ENCODE measurements at places on chromosomes 13 and 19. TPM values are rescaled to one million over a fixed set of nuclear protein-coding genes. Genes with fewer than 3 reads are reported as not detected.

DNA sequence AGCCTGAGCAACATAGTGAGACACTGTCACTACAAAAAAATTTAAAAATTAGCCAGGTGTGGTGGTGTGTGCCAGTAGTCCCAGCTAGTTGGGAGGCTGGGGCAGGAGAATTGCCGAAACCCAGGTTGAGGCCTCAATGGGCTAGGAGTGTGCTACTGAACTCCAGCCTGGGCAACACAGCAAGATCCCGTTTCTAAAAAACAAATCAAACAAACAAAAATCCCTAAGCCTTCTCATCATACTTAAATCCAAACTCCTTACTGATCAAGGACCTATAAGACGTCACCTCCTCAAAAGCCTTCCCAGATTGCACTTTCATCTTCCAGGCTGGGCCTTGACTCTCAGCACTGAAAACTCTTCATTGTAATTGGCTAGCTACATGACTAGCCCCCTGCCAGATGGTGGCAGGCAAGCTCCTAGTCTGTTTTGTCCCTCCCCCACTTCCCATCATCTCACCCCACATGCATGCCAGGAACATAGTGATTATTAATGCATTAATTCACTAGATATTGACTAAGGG lies 17.5 kb upstream of the NANOS3 start:
- H3K36me3 ChIP-seq: no peaks in the 10 kb centered on the region
- H3K4me1 ChIP-seq: peaks cover 43% of the 10 kb centered on the region
- H3K27me3 ChIP-seq: no peaks in the 10 kb centered on the region
- peak overlapping the region; percentile 61 for H3K27ac ChIP-seq
- H3K4me3 ChIP-seq: 0 out of 2 replicates have a peak overlapping the region, but pooled peaks have one; percentile 36
- DNase-seq: peak; percentile 42

GFY gene
- total RNA-seq: not detected

DNA sequence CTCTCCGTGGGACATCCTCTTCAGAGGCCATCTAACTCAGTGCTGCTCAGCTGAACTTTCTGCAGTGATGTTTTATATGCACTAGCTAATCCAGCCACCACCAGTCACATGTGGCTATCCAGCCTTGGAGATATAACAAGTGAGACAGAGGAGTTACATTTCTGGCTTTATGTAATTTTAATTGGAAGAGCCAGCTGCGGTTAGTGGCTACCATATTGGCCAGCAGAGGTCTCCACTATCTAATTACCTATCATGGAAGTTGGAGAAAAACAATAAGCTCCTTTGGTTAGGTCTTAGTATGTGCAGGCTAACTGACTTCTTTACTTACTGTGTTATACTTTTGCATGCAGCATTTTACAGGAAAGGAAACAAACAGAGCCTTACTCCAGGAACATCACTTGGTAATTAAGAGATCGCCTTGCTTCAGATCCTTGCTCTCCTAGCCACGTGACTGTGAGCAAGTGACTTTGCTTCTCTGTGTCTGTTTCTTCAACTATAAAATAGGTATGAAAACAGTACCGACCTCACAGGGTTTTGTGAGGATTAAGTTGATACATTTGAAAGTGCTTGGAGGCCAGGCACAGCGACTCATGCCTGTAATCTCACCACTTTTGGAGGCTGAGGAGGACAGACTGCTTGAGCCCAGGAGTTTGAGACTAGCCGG lies 1.6 kb upstream of the KLK10 start:
- H3K36me3 ChIP-seq: no peaks in the 10 kb centered on the region
- peaks cover 20% of the 10 kb centered on the region for H3K27me3 ChIP-seq
- H3K4me3 ChIP-seq: no peak overlapping the region
- DNase-seq: peak; percentile 51

MUC16 gene
- not detected for total RNA-seq

PSG6 gene
- total RNA-seq: 0.75 TPM

GRCh38 chr19:11164296-11164695 lies 8.7 kb upstream of the SPC24 start:
- peaks cover 8% of the 10 kb centered on the region for H3K27me3 ChIP-seq
- DNase-seq: no peak
- H3K4me3 ChIP-seq: peak overlapping the region; percentile 83
- H3K4me1 ChIP-seq: peaks cover 60% of the 10 kb centered on the region

GRCh38 chr13:109668433-109669233 lies 117.8 kb downstream of the IRS2 start:
- no peak overlapping the region for H3K4me3 ChIP-seq
- H3K36me3 ChIP-seq: no peaks in the 10 kb centered on the region
- peaks cover 21% of the 10 kb centered on the region for H3K4me1 ChIP-seq

FBXL3 gene
- 33.6 TPM for total RNA-seq

GRCh38 chr13:40179445-40180281 lies 486.8 kb downstream of the FOXO1 start:
- no peaks in the 10 kb centered on the region for H3K4me1 ChIP-seq
- H3K4me3 ChIP-seq: no peak overlapping the region
- DNase-seq: no peak
- peaks cover 3% of the 10 kb centered on the region for H3K27me3 ChIP-seq

VSTM1 gene
- not detected for total RNA-seq

SHISA2 gene
- not detected for total RNA-seq

KLK4 gene
- total RNA-seq: not detected

NLRP4 gene
- total RNA-seq: not detected

ARHGAP33 gene
- 4.6 TPM for total RNA-seq

ZNF146 gene
- 56.2 TPM for total RNA-seq

TEX29 gene
- total RNA-seq: not detected

GRCh38 chr19:55451163-55451964 lies 8.3 kb upstream of the SHISA7 start:
- peaks cover 17% of the 10 kb centered on the region for H3K27me3 ChIP-seq
- peaks cover 6% of the 10 kb centered on the region for H3K36me3 ChIP-seq
- H3K4me1 ChIP-seq: no peaks in the 10 kb centered on the region
- no peak overlapping the region for H3K4me3 ChIP-seq
- DNase-seq: no peak

RXFP2 gene
- total RNA-seq: not detected

GRCh38 chr19:44706506-44707236 lies 7.7 kb downstream of the CEACAM16 start:
- no peak overlapping the region for H3K4me3 ChIP-seq
- no peaks in the 10 kb centered on the region for H3K36me3 ChIP-seq
- no peak for DNase-seq

GRCh38 chr13:71524613-71525304 lies 342.2 kb downstream of the DACH1 start:
- H3K27ac ChIP-seq: no peak overlapping the region
- H3K4me1 ChIP-seq: no peaks in the 10 kb centered on the region
- no peaks in the 10 kb centered on the region for H3K27me3 ChIP-seq
- H3K4me3 ChIP-seq: no peak overlapping the region
- peaks cover 4% of the 10 kb centered on the region for H3K36me3 ChIP-seq

- peaks cover 13% of the 10 kb centered on the region for H3K36me3 ChIP-seq
- peaks cover 9% of the 10 kb centered on the region for H3K27me3 ChIP-seq
- DNase-seq: no peak
- peaks cover 29% of the 10 kb centered on the region for H3K4me1 ChIP-seq
- H3K4me3 ChIP-seq: peak overlapping the region; percentile 87
Observed at GRCh38 chr19:35741203-35741515, 1.1 kb downstream of the IGFLR1 start.

DNA sequence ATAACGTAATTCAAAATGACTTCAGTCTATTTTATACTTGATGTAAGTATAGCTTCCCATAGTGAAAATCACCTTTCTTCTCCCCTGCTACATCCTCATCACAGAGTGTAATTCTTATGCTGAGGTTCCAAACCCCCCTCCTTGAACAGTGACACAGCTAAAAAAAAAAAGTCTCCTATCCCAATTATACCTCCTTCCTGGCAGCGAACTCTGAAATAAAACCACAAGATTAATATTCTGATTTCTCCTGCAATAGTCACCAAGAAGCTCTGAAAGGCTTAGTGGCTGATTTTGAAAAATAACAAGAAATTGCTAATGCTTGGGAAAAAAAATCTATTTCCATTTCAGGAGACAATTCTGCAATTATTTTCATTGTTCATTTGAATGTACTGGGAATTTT lies 36.3 kb downstream of the EFNB2 start:
- no peak for DNase-seq
- H3K36me3 ChIP-seq: peaks cover 20% of the 10 kb centered on the region
- H3K27ac ChIP-seq: peak overlapping the region; percentile 34

DNA sequence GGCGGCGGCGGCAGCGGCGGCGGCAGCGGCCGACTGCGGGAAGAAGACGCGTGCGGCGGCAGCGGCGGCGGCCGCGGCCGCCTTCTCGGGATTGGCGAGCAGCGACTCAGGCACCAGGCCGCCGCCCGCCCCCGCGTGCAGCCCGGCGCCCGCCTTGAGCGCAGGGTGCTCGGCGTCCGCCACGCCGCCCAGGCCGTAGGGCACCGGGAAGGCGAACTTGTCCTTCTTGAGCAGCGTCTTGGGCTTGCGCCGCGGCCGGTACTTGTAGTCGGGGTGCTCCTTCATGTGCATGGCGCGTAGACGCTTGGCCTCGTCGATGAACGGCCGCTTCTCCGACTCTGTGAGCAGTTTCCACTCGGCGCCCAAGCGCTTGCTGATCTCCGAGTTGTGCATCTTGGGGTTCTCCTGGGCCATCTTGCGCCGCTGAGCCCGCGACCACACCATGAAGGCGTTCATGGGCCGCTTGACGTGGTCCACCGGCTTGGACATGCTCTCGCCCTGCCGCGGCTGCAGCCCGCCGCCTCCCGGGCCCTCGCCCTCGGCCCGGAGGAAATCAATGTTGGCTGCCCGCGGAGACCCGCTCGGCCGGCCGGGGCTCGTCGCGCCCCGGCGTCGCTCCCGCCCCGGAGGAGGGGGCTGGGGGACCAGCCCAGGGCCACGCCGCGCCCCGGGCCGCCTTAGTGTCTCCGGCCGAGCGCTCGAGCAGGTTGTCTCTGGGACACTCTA lies 621 bp downstream of the SOX21 start:
- peaks cover 54% of the 10 kb centered on the region for H3K27me3 ChIP-seq
- DNase-seq: no peak
- no peaks in the 10 kb centered on the region for H3K36me3 ChIP-seq

DNA sequence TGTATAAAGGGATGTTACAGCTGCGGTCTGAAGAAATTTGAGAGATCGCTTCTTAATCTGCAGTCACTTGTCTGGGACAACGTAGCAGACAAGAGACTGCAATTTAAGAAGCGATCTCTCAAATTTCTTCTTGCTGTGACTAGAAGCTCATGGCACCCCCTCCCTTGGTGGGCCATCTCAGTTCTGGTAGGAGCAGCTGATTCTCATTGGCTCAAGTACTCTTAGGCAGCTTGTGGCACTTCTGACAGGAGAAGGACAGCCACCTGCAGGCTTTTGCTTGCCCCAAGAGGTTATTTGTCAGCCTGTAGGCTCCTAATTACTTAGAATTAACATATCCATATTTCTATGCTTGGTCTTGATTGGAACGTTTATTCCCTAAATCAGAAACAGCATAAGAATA lies 503.0 kb downstream of the DCT start:
- H3K27me3 ChIP-seq: no peaks in the 10 kb centered on the region
- H3K4me3 ChIP-seq: no peak overlapping the region
- DNase-seq: no peak
- no peak overlapping the region for H3K27ac ChIP-seq

GRCh38 chr19:18205200-18205892 lies 1.5 kb upstream of the RAB3A start:
- peaks cover 45% of the 10 kb centered on the region for H3K4me1 ChIP-seq
- peak overlapping the region; percentile 96 for H3K27ac ChIP-seq
- DNase-seq: peak; percentile 50
- H3K4me3 ChIP-seq: peak overlapping the region; percentile 94
- H3K36me3 ChIP-seq: peaks cover 9% of the 10 kb centered on the region
- H3K27me3 ChIP-seq: peaks cover 5% of the 10 kb centered on the region

DNA sequence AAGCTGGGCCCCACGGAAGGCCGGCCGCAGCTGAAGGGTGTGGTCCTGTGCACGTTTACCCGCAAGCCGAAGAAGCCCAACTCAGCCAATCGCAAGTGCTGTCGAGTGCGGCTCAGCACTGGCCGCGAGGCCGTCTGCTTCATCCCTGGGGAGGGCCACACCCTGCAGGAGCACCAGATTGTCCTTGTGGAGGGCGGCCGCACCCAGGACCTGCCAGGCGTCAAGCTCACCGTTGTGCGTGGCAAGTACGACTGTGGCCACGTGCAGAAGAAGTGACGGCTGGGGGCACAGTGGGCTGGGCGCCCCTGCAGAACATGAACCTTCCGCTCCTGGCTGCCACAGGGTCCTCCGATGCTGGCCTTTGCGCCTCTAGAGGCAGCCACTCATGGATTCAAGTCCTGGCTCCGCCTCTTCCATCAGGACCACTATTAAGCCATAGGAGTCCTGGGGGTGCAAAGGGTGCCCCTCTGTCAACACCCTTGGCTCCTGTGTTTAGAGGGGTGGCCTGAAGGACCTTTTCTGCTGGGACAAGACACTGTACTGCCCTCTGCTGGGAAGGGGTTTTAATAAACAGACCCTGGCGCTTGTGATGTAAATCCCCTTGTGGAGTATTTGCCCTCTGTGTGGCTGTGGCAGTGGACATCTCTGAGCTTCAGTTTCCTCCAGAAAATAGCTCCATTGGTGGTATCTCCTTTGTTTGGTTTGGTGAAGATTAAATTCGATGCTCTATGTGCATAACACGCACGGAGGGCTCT lies 1.9 kb downstream of the MRPS12 start:
- H3K27me3 ChIP-seq: no peaks in the 10 kb centered on the region
- no peak for DNase-seq
- peak overlapping the region; percentile 45 for H3K4me3 ChIP-seq
- H3K27ac ChIP-seq: no peak overlapping the region

Data from HFFc6 (cell line).